Stomach (tissue), 19 donors: ENCODE measurements at places on chromosomes 2 and 18.

GRCh38 chr2:37343537-37344434 is 644 bp upstream of the QPCT start:
- no peak for DNase-seq

- no peak for DNase-seq
Measured at GRCh38 chr2:158557752-158558151, 101.0 kb downstream of the PKP4 start.

GRCh38 chr2:66541646-66542045 is 106.7 kb downstream of the MEIS1 start:
- no peak for DNase-seq

- no peak for DNase-seq
Measured at GRCh38 chr2:205001300-205001966, 456.2 kb downstream of the PARD3B start.

DNA sequence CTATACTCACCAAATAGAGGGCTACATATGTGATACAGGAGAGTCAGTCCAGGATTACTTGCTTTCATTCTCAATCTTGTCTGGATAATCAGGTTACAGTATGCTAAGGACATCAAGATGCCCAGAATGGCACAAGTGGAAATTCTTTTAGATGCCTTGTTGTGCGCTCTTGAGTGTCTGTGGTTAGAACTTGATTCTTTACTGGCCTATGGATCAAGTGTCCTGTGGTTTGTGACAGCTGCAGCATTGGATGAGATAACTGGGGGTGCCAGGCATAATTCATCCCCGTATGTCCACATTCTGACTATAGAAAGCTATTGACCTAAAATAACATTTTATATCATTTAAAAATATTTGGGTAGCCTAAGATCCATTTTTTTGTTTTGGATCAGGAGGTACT is 40.1 kb downstream of the CDC42EP3 start:
- no peak for DNase-seq

- no peak for DNase-seq
Measured at GRCh38 chr2:41329040-41329439, 718.8 kb upstream of the PKDCC start.
